ENCODE measurements at places on chromosomes 16 and 17.

- DNase-seq, result no peak
Observed at GRCh38 chr16:3787924-3788661, 70.8 kb upstream of the TRAP1 start.

DNA sequence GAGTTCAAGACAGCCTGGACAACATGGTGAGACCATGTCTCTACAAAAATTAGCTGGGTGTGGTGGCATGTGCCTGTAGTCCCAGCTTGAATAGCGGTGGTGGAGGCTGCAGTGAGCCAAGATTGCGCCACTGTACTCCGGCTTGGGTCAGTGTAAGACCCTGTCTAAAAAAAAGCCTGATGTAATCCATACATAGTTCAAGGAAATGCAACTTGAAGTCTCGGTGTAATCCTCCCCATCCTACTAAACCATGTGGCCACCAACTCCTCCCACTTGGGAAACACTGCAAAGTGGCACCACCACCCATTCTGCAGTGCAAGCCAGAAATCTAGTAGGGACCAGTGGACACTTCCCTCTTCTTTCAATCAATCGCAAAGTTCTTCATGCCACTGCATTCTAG is 5.4 kb upstream of the KPNB1 start:
- DNase-seq, result no peak

GRCh38 chr17:49285716-49286115 is 55.1 kb upstream of the PHOSPHO1 start:
- DNase-seq, result no peak

DNA sequence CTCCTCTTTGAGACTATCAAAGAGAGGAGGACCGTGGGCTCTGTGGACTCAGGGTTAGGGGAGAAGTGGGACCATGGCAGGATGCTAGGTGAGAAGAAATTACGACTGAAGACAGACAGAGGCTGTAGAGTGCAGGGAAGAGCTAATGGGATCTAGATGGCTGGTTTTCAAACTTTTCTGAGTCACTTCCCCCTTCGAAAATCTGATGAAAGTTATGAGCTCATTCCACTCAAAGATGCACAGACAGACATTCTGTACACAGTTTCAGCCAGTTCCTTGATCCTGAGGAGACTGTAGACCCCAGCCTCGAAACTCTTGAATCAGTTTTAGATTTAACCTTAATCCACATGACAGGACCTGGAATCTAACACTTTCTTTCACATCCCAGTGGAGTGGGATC is 40.7 kb downstream of the RGS9 start:
- DNase-seq, result no peak
